ENCODE measurements at places on chromosomes 12 and 14.
A peak's percentile ranks its signal among the peaks of the same experiment; 100 is the strongest.

DNA sequence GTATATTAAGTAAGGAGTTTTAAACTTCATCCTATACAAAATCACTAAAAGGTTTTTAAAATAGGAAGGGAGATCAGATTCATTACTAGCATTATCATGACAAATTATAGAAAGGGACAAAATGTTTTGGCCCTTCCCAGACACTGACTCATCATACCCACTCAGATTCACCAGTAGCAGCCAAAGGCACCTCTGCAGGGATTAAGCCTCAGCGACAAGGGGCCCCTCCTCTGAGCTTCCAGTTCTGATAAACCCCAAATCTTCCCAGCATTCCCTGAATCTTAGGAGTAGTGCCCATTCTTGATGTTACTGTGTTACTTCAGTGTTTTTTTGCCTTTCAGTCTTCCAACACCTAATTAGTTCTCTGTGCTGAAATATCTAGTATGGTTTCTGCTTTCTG, 14.5 kb downstream of the KRAS start:
- DNase-seq: no peak

GRCh38 chr12:92717202-92717601, 14.4 kb downstream of the PLEKHG7 start:
- DNase-seq: peak; percentile 18

GRCh38 chr12:79016181-79016580, 151.6 kb downstream of the SYT1 start:
- no peak for DNase-seq

- no peak for DNase-seq
Measured at GRCh38 chr12:47736877-47737676, 11.8 kb upstream of the ENDOU start.

GRCh38 chr14:90593254-90594040, 196.6 kb downstream of the CALM1 start:
- peak; percentile 43 for DNase-seq

DNA sequence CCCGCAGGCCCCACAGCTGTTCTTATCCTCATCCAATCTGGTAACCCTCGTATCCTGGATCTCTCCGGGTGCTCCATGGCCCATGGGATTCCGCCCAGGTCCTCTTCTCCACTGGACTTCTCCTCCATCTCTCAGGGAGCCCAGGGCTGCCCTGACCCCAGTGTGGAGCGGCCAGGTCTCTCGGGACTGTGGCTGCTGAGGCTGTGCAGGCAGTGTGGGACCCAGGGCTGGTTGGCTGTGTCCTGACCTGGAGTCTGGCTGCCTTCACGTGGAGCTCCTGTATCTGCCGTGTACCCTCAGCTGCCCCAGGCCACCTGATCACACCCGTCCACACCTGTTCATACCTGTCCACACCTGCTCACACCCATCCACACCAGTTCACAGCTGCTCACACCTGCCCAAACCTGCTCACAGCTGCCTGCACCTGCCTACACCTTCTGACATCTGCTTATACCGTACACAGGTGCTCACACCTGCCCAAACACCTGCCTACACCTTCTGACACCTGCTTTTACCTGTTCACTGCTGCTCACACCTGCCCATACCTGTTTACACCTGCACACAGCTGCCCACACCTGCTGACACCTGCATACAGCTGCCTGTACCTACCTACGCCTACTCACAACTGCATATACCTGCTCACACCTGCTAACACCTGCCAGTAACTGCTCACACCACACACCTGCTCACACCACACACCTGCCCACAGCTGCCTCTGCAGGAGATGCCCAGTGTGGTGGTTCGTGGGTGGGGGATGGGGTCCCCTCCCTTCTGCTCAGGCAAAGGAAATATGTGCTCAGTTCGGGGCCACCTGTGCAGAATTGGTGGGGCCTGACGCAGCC, 92.2 kb downstream of the GALNT9 start:
- no peak for DNase-seq

GRCh38 chr14:24259282-24260025, 3.5 kb downstream of the TGM1 start:
- no peak for DNase-seq

DNA sequence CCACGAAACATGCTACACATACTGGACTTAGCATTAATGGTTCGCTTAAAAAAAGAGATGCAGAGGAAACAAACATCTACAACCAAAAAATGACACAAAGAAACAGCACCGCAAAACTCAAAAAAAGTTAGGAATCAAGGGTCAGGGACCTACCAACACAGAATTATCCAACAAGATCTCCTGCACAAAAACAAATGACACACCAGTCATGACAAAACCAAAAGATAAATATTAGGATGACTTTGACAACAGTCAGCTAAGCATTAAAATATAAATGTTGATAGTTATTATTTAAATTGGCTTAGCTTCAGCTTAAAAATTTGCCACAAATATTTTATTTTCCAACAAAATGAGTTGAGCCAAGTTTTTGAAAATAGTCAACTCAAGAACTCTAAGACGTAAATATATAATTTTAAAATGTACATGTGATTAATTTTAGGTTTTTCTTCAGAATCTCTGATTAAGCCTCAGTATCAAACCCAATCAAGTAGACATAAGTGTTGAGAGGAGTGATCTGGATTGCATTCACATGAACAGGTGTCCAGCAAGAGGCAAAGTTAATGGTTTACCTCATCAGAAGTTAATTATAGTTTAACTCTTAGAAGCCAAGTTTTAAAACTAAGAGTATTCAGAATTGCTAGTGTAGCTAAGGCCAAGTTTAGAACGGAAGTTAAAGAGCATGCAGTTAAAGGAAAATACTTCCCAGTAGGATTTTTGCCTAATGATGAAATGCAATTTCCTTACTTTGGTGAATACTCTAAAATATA, 79.9 kb downstream of the HEATR5A start:
- DNase-seq: no peak

- DNase-seq: no peak
Measured at GRCh38 chr12:64237382-64237781, 15.3 kb upstream of the KICS2 start.

DNA sequence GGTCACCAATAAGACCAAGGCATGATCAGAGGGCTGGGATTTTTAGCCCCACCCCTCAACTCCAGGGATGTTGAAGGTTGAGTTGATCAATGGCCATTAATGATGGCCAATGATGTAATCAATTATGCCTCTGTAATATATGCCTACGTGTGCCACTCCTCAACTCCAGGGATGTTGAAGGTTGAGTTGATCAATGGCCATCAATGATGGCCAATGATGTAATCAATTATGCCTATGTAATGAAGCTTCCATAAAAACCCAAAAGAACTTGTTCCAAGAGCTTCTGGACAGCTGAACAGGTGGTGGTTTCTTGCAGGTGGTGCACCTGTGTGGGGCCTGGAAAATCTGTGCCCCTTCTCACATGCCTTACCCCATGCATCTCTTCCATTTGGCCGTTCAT, 33.2 kb downstream of the KLRG1 start:
- DNase-seq: no peak

DNA sequence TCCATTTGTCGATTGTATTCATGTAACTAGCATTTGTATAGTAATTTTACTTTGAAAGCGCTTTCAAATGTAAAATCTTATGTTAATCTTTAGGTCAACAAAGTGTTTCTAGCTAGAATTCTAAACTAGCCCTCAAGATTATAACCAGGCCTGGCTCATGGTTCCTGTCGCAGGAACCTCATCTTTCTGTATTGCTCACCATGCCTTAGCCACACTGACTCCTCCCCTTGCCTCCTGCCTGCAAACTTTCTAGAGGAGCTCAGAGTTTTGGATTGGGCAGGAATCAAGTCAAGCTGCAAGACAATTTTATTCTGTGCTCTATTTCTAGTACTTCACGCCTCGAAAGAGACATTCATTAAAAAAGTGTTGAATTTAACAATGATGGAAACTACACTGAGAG, 99.8 kb downstream of the TGFB3 start:
- no peak for DNase-seq

- no peak for DNase-seq
Measured at GRCh38 chr12:27180906-27181505, 63.1 kb upstream of the STK38L start.

- no peak for DNase-seq
Measured at GRCh38 chr14:45679853-45680252, 426.9 kb upstream of the MIS18BP1 start.

Data from WERI-Rb-1 (cell line).